ENCODE measurements at places on chromosomes 7 and 10.

DNA sequence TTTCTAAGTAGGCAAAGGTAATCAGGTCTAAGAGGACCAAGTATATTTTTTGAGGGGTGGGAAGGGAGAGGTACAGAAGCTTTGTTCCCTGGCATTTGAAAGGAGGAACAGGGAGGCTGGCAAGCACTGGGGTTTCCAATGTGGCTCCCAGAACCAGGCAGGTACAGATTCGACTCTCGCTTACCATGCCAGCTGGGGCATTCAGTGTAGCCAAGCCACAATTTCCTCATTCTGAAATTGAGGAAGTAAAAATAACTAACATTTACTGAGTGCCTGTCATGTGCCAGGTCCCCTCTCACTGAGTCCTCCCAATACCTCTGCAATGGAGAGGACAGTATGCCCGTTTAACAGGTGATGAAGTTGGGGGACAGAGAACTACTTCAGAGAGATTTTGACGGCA lies 45.9 kb upstream of the BET1 start:
- no peak for DNase-seq

- DNase-seq: no peak
These were observed 621.3 kb upstream of the DPP6 start for GRCh38 chr7:153430931-153431330.

- no peak for DNase-seq
These were observed 89.2 kb downstream of the RBM20 start for GRCh38 chr10:110733218-110733952.

- no peak for DNase-seq
These were observed 22.6 kb upstream of the DDX50 start for GRCh38 chr10:68878496-68878895.

GRCh38 chr10:132423966-132424861 lies 27.2 kb downstream of the PWWP2B start:
- DNase-seq: no peak

DNA sequence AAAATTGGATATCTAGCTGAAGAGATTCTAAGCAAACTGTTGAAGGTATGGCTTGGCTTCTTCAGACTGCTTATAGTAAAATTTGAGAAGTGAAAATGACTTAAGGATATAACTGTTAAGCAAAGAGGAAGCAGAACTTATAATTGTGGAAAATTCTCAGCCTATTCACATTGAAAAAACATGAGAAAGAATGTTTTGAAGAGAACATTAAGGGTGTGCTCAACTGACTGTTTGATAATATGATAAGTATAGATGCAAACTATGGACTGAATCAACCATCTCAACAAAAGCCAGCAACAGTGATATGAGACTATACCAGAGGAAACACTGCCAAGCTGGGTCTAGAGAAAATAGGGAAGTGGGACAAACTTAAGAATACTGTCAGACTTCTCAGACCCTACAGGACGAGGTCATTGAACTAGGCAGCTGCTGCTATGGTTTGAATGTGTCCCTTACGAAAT lies 133.1 kb upstream of the PPP1R3A start:
- DNase-seq: no peak

GRCh38 chr10:100104300-100104699 lies 22.6 kb upstream of the CPN1 start:
- no peak for DNase-seq
